ENCODE measurements at places on chromosomes 11 and 22. TPM values are rescaled to one million over a fixed set of nuclear protein-coding genes. Genes with fewer than 3 reads are reported as not detected.

Gene SNAP29
- 27.2 TPM for total RNA-seq

Gene UBQLN3
- total RNA-seq, result 0.28 TPM

Gene PPP1CA
- 87.2 TPM for total RNA-seq

Gene CLCF1
- total RNA-seq, result 3.5 TPM

Gene SLC29A2
- total RNA-seq, result 6.5 TPM

Gene ANKK1
- 1.1 TPM for total RNA-seq

Gene PNPLA5
- total RNA-seq, result not detected

Gene PKDREJ
- total RNA-seq, result 0.03 TPM

Gene MRGPRE
- total RNA-seq, result not detected

Gene MYO7A
- total RNA-seq, result 8.3 TPM

Gene VWCE
- 1.2 TPM for total RNA-seq

Gene SYNGR1
- total RNA-seq, result 4.9 TPM

Gene SYCE3
- not detected for total RNA-seq

Gene OTOG
- 0.11 TPM for total RNA-seq

Gene APOL3
- 46.6 TPM for total RNA-seq

Gene IL18
- total RNA-seq, result 23.7 TPM

Gene SLC22A8
- not detected for total RNA-seq

Gene OSBP2
- 12.3 TPM for total RNA-seq

Gene NCF4
- total RNA-seq, result 41.5 TPM

Gene MEI1
- total RNA-seq, result 7.6 TPM

Gene OR4D5
- not detected for total RNA-seq

Gene SMIM35
- 0.06 TPM for total RNA-seq

Gene ANGPTL5
- total RNA-seq, result 0.40 TPM

Gene LRFN4
- total RNA-seq, result 34.4 TPM

Gene SHISA8
- not detected for total RNA-seq

Gene MFRP
- not detected for total RNA-seq

Gene MRE11
- total RNA-seq, result 67.8 TPM

Gene KCNJ11
- 4.5 TPM for total RNA-seq

Gene MB
- 1.5 TPM for total RNA-seq

Gene LSP1
- 44.9 TPM for total RNA-seq

Gene TSPAN18
- total RNA-seq, result 18.3 TPM

Gene DBX1
- not detected for total RNA-seq

Gene FAM180B
- 0.34 TPM for total RNA-seq

Gene GPHA2
- not detected for total RNA-seq

Gene MN1
- total RNA-seq, result 4.7 TPM

Gene OR51B5
- 4.2 TPM for total RNA-seq

Gene DTX4
- 51.6 TPM for total RNA-seq

Gene GGT5
- total RNA-seq, result 92.0 TPM

Gene TMA7B
- 0.57 TPM for total RNA-seq

Gene ARHGAP8
- total RNA-seq, result 12.1 TPM

Gene STARD10
- 97.1 TPM for total RNA-seq

Gene C22orf42
- total RNA-seq, result not detected
